Fibroblast of skin of scalp (primary cell): ENCODE measurements at places on chromosomes 13 and 19.
A peak's percentile ranks its signal among the peaks of the same experiment; 100 is the strongest.

DNA sequence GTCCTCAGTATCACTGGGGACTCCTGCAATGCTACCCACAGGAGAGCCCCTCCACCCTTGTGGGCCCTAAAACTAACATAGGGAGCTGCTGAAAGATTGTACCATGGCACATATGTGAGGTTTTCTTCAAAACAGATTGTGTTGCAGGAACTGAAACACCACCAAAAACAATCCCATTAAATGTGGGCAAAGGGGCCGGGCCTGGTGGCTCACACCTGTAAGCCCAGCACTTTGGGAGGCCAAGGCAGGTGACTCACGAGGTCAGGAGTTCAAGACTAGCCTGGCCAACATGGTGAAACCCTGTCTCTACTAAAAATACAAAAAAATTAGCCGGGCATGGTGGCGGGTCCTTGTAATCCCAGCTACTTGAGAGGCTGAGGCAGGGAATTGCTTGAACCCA, 34.7 kb downstream of the SCGB2B2 start:
- no peak for DNase-seq

DNA sequence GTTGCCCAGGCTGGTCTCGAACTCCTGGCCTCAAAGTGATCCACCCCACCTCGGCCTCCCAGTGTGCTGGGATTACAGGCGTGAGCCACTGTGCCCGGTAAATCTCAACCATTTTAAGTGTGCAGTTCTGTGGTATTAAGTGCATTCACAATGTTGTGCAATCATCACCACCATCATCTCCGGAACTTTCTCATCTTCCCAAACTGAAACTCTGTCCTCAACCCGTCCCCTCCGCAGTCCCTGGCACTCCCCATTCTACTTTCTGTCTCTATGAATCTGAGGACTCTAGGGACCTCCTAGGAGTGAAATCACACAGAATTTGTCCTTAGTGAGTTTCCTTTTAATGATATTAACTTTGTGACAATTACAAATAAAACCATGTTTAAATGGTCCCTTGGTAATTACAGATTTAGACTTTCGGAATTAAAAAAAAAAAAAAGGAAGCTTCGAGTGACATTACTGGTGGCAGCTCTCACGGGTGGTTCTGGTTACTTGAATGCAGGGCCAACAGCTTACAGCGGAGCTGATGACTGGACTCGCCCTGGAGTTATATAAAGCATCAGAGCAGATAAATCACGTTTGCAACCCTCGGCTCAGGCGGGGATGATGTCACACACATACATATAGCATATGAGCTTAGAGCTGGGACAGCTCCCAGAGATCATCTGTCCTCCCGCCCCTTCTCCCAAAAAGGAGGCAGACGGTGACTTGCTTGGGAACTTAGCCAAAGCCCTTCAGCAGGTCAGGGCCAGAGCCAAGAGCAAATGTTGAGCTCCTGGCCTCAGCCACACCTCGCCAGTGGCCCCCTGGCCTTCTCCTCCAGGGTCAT, 89.8 kb downstream of the ZNF557 start:
- DNase-seq = peak; percentile 78

DNA sequence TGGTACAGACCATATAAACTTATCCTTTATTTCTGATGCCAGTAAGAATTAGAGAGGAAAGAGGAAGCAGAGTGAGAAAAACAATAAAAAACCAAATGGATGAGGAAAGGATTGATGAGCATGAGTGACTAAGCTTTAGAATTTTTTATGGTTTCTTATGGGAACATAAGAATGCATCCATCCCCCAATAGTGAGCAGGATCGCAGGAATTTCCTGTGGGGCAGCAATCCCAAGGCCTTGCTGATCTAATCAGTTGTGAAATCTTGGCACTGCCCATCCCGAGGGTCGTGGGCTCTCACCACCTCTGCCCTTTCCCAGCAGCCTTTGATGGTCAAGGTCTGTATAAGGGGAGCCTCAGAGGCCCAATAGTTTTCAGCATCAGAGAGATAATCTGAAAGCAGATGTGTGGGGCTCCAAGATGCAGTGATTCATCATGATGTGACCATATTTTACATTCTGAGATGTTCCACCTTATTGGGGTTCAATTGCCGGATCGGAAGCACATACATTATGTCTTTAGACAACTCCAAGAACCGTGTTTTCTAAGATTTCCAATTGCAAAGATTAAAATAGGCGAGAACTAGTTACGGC, 222.1 kb downstream of the DNAJC15 start:
- DNase-seq = peak; percentile 91

GRCh38 chr19:53196777-53197396, 3.7 kb upstream of the ZNF665 start:
- peak; percentile 93 for DNase-seq

GRCh38 chr13:30870049-30870884, 35.8 kb upstream of the MEDAG start:
- DNase-seq = peak; percentile 100

- no peak for DNase-seq
Measured at GRCh38 chr19:39252458-39252857, 3.8 kb upstream of the IFNL4 start.

- DNase-seq = no peak
Measured at GRCh38 chr19:12891553-12892021, 627 bp downstream of the GCDH start.

- DNase-seq = no peak
Measured at GRCh38 chr19:38197937-38198704, 25.9 kb downstream of the DPF1 start.

GRCh38 chr13:25172303-25172630, 179 bp upstream of the AMER2 start:
- no peak for DNase-seq

GRCh38 chr19:29285187-29285687, 72.3 kb upstream of the UQCRFS1 start:
- DNase-seq = no peak

DNA sequence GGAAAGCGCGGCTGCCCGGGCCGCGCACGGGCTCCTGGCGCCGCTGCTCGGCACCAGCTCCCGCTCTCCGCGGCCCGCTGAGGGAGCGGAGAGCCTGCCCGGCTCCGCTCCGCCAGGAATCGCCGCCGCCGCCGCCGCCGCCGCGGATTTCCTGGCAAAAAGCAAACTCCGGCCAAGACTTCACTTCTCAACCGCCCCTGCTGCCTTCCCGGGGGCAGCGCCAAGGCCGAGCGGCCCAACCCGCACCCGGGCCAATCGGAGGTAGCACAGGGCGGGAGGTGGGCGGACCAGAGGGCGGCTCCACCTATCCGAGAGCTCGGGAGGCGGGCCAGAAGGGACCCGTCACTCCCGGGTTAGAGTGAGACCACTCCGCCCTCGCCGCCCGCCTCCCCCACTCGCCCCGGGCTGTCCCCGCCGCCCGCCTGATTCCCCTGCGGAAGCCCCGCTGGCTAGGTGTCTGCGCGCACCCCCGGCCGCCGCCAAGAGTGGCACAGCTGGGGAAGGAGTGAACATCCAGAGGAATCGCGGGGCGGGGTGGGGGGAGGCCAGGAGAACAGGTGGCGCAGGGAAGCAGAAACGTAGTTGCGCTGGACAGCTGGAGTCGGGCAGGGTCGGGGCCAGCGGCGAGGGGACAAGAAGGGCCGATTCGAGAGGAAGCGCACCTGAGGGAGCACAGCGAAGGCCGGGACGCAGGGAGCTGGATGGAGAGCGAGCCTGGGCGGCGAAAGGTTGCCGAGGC, at the start of gene LNX2:
TSS of gene LNX2 (minus strand) at position 153 of the 739 bp plus-strand sequence. CDS start 38,826 bp downstream, outside the sequence.
- peak; percentile 98 for DNase-seq

GRCh38 chr19:16825312-16826052, 3.7 kb upstream of the SIN3B start:
- peak; percentile 83 for DNase-seq

DNA sequence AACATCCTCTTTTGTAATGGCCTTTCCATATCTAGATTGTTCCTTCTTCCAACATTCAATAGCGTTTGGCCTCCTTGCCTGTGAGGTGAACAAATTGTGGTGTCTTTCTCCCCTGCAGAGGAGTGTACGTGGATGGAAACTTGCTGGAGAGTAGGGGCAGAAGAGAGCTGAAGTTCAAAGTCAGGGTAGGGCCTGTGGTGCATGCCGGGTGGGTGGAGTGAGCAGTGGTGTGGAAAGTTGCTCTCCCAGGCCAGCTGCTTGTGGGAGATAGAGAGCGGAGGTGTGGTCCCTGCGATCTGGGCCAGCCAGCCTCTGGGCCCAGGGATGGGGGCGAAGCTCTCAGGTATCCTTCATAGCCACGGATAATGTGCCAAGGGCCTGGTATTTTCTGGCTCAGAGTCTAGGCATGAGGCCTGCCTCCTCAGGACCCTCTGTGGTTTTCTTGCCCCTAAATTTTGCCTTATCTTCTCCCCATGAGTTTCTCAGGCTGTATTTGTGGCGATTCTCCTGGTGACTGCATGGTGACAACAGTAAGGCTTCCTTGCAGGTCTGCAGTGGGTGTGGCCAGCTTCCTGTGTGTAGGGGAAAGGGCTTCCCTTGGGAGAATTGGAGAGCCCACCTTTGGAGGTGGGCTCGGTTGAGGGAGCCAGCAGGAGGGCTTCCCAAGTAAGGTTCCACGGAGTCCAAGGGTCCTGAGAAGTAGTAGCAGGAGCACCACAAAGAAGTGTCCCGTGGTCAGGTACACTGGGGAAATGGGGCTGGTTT, 6.7 kb downstream of the RGCC start:
- DNase-seq = no peak

DNA sequence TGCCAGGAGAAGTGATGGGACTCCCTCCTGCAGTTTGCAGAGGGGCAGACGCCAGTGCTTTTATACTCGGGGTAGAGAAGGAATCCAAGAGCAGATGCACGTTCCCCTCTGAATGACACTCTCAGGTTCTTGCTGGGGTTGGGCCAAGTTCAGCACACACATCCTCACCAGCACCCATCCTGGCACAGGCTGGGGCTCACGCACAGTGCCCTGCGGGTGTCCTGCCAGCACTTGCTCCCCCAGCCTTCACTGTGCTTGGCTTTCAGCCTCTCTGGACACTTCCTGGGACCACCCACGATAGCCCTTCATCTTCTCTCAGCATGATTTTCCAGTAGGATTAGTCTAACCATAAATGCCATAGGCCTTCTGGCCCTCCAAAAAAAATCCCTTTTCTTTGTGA, 158.6 kb downstream of the ZNF536 start:
- no peak for DNase-seq

- no peak for DNase-seq
Measured at GRCh38 chr19:18294467-18294864, 13.0 kb upstream of the JUND start.

- DNase-seq = no peak
Measured at GRCh38 chr13:57056601-57057180, 84.0 kb upstream of the PRR20A start.

DNA sequence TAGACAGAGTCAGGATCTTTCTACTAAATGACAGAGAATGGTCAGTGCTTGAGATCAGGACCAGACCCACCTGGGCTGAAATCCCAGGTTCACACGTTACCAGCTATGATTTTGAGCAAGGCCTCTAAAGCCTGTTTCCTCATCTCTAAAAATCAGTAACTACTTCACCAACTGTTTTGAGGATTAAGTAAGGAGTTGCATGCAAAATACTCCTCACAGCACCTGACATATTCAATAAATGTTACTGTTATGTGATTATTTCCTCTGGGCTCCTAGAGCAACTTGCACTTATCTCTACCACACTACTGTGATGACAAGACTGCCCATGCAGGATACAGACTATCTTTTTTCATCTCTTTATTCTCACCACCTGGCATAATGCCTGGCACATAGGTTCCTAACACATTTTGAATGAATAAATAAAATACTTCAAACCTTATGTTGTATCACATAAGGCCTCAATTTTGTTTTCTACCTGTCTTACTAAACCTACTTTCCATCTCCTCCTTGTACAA, 1.8 kb downstream of the KATNAL1 start:
- DNase-seq = no peak

- DNase-seq = peak; percentile 77
Measured at GRCh38 chr19:48290401-48290770, 20.5 kb downstream of the ZNF114 start.

DNA sequence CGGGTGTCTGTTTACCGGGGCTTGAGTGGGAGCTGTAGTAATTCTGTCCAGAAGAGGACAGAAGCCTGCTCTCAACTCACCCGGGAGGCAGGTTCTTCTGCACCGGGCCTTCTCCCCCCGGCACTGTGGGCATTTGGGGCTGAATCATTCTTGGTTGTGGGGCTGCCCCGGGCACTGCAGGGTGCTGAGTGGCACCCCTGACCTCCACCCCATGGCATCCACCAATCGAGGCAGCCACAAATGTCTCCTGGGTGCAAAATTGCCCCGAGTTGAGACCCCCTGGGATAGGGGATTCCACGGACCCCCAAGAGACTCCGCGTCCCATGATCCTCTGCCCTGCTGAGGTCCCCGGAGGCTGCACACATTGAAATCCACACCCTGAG, 68.8 kb downstream of the GNG7 start:
- DNase-seq = no peak

GRCh38 chr19:11570039-11570462, 7.4 kb downstream of the ACP5 start:
- no peak for DNase-seq

GRCh38 chr13:28340272-28340793, 154.6 kb downstream of the FLT1 start:
- peak; percentile 46 for DNase-seq

DNA sequence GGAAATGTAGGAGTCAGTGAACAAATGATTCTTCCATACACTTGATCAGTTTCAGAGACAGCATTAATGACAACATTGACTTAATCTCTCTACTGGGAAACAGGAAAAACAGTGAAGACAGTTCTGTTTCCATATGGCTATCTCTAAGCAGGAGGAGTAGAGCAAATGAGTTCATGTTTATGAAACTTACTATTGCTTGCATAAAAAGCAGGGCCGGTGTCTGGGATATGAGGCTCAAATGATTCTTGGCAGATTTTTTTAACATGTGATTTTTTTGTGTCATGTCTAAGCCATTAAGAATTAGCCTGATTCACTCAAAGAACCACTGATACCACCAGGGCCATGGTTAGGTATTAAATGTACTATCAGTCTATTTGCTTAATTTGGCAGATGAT, 141.9 kb downstream of the SLC7A1 start:
- DNase-seq = no peak

DNA sequence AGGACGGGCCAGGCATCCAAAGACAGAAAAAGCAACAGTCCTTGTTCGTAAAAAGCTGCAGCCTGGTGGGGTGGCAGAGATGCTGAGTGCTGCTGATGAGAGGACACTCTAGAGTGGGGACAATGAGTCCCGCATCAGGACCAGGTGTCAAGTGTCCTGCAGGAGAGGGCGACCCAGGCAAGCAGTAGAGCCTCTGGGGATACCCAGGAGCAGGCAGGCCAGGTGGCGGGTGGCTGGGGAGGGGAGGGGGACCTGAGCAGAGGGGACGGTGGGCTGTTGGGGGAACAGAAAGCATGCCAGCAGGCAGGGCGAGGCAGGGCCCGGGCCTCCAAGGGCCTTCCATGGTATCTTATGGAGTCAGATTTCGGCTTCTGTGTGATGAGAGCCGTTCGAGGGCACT, 35.8 kb downstream of the GGACT start:
- DNase-seq = no peak

DNA sequence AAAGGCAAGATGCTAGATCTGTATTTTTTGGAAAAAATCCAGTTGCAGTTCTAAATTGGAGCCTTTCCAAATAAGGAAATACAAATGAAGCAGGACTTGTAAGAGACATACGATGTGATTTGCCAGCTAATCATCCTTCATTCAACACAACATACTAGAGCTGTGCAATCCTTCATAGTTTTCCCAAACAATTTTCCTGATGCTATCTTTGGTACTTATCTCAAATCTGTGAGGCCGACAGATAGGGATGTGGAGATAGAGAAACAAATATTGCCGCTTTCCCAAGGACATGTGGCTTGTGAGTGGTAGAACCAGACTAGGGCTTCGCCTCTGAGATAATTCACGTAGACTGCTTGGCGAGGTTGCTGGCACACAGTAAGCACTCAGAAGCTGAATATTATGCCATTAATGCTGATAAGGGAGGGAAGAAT, 176.6 kb downstream of the LMO7 start:
- peak; percentile 64 for DNase-seq
